ENCODE measurements at places on chromosomes 5 and 9.

- no peak for DNase-seq
These were observed 10.4 kb upstream of the TCF7 start for GRCh38 chr5:134103998-134104654.

GRCh38 chr9:71223953-71224538 lies 102.6 kb upstream of the TRPM3 start:
- no peak for DNase-seq

- DNase-seq = no peak
These were observed 105.9 kb downstream of the RFX3 start for GRCh38 chr9:3419893-3420292.

DNA sequence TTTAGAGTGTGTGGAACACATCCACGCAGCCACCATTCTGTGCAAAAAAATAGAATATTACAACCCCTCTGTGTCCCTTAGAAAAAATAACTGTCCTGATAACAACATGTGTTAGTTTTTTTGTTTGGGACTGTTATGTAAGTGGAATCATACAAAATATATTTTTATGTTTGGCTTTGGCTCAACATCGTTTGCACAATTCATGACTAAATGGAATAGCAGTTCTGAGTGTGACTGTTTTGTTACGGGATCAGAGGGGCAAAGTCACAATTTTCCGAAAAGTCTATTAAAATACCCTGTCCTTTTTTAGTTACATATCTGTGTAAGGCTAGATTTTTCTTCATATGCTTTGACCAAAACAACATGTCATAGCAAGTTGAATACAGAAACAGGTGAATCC lies 12.8 kb downstream of the MTREX start:
- no peak for DNase-seq

- no peak for DNase-seq
These were observed 37.0 kb upstream of the LRRC19 start for GRCh38 chr9:27042476-27042875.

- no peak for DNase-seq
These were observed 10.5 kb upstream of the HSPA4 start for GRCh38 chr5:133041157-133041784.

DNA sequence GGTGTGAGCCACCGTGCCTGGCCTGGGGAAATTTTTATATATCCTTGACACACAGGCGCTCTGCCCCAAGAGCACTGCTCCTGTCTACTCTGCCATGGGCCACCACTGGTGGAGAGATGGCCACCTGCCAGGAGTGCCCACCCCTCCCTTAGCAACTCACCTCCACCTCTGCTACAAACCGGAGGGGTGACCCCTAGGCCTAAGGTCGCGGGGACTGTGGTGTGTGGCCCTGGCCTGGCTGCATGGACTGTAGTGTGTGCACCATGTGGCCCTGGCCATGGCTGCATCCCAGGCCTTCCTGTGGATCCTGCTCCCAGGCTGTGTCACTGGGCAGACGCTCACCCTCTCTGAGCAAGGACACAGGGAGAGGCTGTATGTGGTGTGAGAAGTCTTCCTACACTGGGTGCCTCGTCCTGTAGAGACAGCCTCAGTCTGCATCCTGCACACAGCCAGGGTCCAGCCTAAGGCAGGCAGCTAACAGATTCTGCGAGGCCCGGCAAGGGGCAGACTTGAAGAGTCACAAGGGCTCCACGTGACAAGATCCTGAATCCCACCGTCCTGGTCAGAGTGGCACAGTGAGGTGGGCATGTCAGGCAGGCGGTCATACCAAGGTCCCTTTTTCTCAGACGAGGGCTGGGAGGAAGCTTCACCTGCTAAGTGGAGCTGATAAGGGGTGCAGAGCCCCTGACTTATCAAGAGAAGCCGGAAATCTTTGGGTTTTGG lies 10.3 kb downstream of the NINJ1 start:
- DNase-seq = no peak

- DNase-seq = no peak
These were observed 8.8 kb upstream of the CEP72 start for GRCh38 chr5:603081-603998.

DNA sequence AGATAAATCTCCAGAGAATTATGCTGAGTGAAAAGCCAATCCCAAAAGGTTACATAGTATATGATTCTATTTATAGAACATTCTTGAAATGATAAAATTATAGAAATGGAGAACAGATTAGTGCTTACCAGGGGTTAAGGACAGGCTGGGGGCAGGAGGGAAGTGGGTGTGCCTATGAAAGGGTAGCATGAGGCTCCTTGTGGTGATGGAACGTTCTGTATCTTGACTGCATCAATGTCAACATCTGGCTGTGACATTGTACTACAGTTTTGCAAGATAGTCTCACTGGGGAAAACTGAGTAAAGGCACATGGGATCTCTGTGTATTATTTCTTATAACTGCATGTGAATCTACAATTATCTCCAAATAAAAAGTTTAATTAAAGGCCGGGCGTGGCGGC lies 22.3 kb downstream of the ORM2 start:
- DNase-seq = no peak

DNA sequence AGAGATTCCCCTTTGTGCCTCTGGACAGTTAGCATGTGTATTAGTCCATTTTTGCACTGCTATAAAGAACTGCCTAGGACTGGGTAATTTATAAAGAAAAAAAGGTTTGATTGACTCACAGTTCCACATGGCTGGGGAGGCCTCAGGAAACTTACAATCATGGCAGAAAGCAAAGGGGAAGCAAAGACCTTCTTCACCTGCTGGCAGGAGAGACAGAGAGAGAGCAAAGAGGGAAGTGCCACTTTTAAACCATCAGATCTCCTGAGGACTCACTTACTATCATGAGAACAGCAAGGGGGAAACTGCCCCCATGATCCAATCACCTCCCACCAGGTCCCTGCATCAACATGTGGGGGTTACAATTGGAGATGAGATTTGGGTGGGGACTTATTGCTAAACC lies 6.0 kb downstream of the CFAP90 start:
- no peak for DNase-seq

DNA sequence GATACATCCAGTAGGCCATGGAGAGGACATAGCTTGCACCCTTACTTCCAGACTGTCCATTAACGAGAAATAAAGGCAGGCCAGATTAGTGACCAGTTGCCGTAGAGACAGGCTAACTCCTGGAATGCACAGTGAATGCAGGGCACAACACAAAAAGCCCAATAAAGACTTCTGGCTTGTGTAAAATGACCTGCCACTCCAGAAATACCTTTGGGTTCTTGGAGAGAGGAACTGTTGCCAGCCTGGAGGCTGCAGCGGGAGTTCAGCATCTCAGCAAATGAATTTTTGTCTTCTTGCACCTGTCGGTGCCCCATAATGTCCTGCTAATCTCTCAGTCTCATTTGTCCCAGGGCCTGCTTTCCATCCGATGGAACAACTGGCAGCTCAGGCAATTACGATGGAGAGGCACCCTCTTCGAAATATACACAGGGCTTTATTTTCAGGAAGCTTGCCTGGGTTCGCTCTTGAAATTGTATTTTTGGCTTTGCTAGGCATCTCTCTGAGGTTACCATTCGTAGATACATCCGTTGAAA lies 538.8 kb upstream of the ZNF462 start:
- no peak for DNase-seq

GRCh38 chr9:93132946-93133680 lies 938 bp downstream of the NINJ1 start:
- DNase-seq = peak; percentile 74

GRCh38 chr5:153459051-153459743 lies 31.3 kb upstream of the GRIA1 start:
- no peak for DNase-seq

- no peak for DNase-seq
These were observed 1.8 kb downstream of the CCNH start for GRCh38 chr5:87410931-87411330.

DNA sequence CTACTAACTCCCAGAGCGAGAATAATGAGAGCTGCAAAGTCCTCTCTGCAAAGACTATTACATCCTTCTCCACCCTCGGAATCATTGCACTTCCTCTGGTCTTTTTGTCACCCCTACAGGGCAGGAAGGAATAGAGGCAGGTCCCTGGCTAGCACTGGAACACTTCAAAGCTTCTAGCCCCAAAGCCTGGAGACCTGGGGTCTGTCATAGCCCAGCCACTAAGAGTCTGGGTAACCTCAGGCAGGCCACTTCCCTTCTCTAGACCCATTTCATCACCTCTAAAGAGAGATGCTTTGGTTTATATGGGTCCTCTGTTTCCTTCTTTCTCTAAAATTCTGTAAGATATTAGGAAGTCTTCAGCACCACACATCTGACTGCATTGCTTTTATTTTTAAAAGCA lies 6.7 kb downstream of the ADRB2 start:
- no peak for DNase-seq

DNA sequence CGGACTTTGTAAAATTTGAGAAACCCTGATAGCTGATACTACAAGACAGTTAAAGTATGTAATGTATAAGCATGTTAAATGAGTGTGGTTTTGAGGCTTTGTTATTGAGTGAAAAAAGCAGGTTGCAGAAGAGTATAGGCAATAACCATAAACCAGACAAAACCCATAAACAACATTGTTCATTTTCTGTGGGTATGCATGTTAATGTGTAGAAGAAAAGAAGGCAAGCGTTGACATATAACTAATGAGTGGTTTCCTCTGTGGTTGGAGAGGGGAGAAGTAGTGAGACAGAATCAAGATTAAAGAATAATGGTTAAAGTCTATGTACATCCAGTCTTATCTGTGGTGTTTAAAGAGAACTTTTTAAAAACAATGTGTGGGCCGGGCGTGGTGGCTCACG lies 26.2 kb downstream of the RAD23B start:
- peak; percentile 64 for DNase-seq

GRCh38 chr9:1008216-1008615 lies 31.8 kb downstream of the DMRT3 start:
- DNase-seq = no peak

GRCh38 chr5:119080936-119081335 lies 10.0 kb downstream of the DMXL1 start:
- DNase-seq = no peak

- no peak for DNase-seq
These were observed 138.1 kb downstream of the DIRAS2 start for GRCh38 chr9:90504486-90504885.

GRCh38 chr9:33170464-33171415 lies 3.6 kb upstream of the B4GALT1 start:
- DNase-seq = peak; percentile 83

- no peak for DNase-seq
These were observed 72.7 kb downstream of the FAM78A start for GRCh38 chr9:131203431-131204218.

DNA sequence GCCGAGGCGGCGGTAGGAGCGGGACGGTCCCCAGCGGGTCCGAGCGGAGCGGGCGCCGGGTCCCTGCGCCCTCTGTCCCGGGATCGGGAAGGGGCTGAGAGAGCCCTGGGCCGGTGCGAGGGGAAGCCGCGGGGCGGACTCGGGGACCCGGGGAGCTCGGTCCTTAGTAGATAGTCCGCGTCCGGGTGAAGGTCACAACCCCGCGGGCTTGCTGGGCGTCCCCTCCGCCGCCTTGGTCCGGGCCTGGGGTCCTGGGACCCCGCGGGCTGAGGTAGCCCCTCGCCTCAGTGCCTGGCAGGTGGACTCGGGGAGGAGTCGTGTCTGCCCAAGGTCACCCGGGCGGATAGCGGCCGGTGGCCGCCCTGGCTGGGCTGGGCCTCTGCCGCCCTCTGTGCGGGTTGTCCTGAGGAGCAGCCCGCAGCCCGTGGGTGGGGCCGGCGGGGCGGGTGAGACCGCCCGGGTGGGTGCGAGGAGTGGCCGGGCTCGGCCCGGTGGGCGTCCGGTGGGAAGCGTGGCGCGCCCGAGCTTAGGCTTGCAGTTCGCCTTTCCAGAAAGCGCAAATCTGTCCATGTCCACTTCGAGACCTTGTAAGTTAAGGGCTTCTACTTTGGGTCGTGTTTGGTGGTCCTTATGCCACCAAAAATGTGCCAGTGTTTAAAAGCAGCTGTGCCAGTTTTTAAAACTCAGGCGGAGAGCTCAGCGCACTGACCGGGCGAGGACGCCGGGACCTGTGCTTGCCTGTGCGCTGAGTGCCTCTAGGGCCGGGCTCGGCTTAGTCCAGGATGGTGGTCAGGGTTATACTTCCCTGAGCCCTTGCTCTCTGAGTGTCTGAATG lies 554 bp downstream of the SDHA start:
- DNase-seq = peak; percentile 79

DNA sequence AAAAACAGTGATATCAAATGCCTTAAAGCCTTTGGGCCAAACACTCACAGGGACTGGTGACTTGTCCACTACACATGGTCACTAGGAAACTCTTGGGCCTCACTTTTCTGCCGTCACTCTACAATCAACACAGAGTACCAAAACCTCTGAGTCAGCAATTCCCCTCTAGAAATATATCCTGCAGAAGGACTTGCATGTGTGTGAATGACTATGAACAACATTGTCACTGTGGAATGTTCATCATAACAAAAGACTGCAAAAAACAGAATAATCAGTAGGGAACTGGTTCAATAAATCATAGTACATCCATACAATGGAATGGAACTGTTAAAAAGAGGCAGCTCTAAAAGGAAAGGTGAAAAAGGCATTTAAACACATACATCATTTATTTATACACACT lies 44.1 kb upstream of the SMU1 start:
- no peak for DNase-seq

GRCh38 chr5:138575194-138576015 lies at the start of gene HSPA9:
HSPA9 (minus strand) TSS chr5:138575401; CDS start chr5:138575318, 83 bp downstream.
- DNase-seq = peak; percentile 99

DNA sequence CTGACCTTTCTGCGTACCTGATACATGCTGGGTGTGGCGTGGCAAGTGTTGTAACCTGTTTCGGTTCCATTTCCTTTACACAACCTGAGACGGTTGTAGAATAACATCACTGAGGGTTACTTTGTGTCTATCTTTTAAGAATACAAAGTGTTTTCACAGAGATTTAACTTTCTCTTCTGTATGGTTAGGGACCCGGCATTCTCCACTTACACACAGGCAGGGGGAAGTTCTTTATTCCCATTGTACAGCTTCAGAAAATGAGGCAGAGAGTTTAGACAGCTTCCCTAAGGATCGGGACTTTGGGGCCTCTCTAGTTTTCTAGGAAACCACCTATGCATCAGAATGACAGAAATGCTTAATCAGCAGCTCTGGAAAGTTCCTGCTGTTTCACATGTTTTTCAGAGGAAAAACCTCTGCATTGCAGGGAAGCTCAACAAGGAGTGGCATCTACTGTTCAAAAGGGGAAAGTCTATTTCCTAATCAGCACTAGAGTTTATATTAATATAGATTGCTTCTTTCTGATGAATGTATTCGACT lies 41.3 kb downstream of the CAST start:
- DNase-seq = no peak

GRCh38 chr5:125750861-125751186 lies 672.4 kb upstream of the GRAMD2B start:
- DNase-seq = no peak

DNA sequence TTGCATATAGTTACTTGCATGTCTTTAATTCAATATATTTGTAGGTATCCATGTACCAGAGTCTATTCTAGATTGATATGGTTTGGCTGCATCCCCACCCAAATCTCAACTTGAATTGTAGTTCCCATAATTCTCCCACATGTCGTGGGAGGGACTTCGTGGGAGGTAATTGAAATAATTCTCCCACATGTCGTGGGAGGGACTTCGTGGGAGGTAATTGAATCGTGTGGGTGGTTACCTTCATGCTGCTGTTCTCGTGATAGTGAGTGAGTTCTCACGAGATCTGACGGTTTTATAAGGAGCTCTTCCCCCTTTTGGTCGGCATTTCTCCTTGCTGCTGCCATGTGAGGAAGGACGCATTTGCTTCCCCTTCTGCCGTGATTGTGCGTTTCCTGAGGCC lies 16.5 kb downstream of the FBXL7 start:
- no peak for DNase-seq
